8988T (cell line): ENCODE measurements at places on chromosomes 2 and 18.

DNA sequence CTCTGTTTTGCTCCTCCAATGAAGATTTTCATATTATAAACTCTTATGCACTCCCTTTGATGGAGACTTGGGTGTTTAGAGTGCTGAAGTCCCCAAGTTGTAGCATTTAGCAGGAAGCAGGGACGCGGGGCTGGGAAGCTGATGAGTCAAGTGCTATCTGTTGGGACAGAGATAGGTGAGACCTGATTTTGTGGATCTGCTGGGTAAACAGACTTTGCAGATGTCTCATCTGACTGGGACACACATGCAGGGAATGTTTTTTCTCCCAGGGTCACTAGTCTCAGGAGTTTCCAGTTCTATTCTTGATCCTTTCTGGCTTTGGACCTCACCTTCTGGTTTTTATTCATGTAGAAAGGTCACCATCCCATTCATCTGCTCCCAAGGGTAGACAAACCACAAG, 79.7 kb upstream of the ACAA2 start:
- no peak for DNase-seq

- no peak for DNase-seq
Measured at GRCh38 chr2:217687771-217688170, 315.0 kb downstream of the TNS1 start.

GRCh38 chr2:158255257-158255656, 153.6 kb downstream of the UPP2 start:
- no peak for DNase-seq

GRCh38 chr2:85329181-85329651, 1.4 kb upstream of the TGOLN2 start:
- no peak for DNase-seq

DNA sequence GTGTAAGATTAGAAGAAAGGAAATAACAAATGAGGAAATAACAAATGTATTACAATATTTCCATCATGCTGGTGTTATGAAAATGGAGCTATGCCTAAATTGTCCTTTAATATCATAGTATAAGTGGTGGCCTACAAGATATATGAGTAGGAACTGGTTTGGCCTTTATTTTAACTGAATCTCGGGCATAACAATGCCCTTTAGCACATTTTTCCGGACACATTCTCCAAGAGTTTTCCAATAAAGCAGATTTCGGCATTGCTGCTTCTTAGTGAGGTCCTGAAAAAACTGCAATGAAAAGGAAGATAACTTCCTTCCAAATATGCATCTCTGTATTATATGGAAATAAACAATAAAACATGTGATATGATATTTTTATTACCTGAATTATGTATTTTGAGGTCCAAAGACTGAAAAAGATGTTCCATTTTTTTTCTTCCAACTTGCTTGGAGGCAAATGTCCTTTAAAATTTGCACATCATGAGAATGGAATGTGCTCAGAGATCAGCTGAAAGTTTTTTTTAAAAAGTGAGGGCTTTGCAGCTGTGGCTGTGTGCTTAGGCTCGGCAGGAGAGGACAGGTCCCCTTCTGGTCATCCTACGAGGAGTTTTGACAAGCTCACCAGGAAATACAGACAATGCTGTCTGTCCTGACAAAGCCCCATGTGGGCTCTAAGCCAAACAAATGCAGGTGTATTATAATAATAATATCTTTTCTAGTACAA, 132.3 kb upstream of the RND3 start:
- no peak for DNase-seq

GRCh38 chr2:69518841-69519240, 81.6 kb upstream of the NFU1 start:
- DNase-seq = no peak

DNA sequence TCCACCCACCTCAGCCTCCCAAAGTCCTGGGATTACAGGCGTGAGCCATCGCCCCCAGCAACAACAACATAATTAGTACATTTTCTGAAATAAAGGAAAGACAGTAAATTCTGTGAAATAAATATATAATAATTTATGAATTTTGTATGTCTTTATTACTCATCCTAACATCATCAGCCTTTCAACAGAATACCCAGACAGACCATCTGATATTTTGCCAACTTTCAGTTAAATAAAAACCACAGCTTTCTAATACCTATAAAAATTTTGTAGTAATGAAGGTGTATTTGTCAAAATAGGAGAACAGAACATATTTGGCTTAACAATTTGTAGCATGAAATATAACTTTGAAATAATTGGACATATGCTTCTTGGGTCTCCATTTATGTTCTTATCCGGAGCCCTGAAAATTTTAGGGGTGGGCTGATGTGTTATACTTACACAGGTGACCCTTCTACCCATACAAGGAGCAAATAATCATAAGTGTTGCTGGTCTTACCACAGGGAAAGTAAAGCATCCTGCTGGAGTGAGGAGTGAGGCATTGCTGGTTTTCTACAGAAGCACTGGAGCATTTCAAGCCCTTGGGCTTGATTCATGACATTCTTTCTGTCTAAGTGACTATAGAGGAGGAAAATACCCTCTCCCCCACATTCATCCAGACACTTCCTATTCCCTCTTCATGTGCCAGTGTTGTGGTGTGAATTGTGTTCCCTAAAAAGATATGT, 99.3 kb downstream of the SPOPL start:
- no peak for DNase-seq

DNA sequence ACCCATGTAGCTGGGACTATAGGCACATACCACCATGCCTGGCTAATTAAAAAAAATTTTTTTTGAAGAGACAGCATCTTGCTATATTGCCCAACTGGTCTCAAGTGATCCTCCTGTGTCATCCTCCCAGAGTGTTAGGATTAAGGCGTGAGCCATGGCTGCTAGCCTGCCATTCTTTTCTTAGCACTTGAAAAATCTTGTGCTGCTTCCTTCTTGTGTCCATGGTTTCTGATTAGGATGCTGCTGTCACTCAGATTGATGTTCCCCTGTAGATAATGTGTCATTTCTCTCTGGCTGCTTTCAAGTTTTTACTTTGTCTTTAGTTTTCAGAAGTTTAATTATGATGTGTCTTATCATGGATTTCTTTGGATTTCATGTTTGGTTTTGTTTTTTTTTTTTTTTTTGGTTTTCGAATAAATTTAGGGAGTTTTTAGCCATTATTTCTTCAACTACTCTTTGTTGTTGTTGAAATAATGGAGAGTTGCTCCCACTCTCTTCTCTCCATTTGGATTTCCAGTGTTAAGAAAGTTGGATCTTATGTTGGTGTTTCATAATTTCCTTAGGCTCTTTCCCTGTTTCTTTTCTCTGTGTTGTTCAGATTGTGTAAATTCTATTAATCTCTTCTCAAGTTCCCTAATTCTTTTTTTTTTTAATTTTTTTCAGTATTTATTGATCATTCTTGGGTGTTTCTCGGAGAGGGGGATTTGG, 2.5 kb downstream of the ATP9B start:
- no peak for DNase-seq

DNA sequence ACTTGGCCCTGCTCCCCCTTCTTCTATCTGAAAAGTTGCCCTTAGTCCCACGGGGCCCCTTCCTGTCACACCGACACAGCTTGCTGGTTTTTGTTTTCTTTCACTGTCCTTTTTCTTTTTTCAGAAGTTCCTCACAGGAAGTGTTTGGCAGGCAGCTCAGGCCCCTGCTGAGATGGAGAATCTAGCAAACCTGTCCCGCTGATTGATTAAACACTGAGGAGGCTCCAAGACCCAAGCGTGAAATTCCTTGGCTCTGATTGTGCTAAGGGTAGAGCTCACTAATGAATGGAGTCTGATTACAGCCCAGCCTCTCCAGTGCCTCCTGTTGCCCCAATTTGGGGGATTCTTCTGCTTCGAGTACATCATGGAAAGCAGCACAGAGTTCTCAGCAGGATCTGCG, 365.9 kb upstream of the MEX3C start:
- no peak for DNase-seq

DNA sequence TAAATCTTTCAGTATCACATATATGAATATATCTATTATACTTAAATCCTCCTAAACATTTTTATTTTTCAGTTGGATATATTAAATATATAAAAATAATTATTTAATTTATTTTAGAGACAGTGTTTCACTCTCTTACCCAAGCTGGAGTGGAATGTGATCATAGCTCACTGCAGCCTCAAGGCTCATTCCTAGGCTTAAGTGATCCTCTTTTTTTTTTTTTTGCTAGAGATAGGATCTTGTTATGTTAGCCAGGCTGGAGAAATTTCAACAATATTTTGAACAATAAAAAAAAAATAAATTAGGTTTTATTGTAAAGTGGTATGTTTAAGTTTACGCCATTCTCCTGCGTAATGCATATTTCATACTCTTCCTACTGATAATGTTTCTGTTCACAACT, 4.2 kb downstream of the SPAST start:
- no peak for DNase-seq

DNA sequence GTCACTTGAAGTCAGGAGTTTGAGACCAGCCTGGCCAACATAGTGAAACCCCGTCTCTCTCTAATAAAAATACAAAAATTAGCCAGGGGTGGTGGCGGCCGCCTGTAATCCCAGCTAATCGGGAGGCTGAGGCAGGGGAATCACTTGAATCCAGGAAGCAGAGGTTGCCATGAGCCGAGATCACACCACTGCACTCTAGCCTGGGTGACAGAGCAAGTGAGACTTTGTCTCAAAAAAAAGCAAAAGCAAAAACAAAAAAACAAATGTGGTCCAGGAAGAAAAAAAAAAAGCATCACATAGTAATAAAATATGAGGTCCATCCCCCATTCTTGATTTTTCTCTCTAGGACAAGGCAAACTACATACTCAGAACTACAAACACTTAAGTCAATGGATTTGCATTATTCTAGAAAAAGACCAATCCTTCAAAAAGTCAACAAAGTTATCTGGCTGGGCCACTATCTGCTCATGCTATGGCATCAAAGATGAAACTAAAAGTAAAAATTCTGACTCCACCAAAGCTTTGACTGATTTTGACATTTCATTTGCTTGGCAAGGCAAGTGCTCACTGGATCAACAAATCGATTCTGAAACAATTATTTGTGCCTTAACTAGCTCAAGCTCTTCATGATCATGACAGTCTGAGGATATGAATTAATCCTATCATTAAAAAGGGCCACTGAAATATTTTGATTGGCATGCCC, 28.4 kb downstream of the MEX3C start:
- DNase-seq = no peak

- no peak for DNase-seq
Measured at GRCh38 chr2:8137801-8138200, 544.1 kb upstream of the ID2 start.

DNA sequence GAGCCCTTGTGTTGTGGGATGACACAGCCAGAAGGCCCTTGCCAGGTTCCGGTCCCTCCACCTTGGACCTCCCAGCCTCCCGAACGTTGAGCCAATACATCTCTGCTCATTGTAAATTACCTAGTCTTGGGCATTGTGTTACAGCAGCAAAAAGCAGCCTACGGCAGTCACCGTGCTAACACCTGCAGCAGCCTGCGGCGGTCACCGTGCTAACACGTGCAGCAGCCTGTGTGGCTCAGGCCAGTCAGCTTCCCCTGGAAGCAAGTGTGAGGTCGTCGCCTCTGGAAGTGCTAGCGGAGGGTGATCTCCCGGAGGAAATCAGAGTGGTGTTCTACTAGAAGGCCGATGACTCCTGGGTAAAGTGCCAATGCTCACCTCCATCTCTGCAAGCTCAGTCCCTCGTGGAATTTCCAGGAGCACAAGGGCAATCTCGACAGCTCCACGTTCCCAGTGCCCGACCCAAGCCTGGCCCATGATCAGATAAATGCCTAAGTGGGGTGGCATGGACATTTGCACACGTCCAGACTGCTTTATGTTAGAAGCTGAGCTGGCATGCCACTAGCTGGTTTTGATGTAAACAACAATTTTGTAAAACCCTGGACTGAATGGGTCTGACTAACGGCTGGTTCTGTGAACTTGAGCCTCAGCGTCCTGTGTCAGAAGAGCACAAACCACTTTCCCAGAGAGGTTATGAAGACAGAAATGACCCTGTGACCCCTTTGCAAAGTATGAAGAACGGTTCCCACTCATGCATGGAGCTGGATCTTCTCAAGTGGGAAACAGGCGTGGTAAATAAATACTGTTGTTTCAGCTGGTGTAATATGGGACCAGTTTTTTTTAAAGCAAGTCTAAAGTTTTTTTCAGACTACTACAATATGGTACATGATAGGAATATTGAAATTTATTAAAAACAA, 11.4 kb upstream of the CNDP1 start:
- no peak for DNase-seq

DNA sequence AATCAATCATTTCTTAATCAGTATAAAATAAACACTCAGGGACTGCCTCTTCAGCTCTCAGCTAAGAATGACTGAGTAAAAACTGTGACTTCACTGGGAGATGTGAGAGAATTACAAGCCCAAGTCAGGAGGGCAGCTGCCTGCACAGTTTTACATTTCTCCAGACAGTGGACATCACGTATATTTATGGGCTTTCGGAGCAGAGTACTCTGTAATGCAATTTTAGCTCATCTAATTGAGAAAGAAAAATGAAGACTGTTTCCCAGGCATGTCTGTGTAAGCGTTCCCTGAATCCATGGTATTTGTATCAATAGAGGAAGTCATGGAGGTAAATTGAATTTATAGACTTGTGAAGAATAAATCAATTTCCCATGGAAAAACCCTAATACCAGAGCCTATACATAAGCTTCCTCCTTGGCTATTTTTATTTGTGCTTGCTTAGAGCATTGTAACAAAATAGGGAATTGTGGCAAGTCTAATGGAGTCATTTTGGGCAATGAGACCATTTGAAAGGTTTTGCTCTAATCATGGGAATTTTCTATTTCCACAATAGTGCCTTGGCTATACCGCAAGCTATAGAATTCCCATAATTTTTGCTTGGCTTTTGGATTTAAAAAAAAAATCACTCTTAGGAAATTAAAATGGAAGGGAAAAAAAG, 87.2 kb downstream of the SLC5A7 start:
- DNase-seq = no peak

DNA sequence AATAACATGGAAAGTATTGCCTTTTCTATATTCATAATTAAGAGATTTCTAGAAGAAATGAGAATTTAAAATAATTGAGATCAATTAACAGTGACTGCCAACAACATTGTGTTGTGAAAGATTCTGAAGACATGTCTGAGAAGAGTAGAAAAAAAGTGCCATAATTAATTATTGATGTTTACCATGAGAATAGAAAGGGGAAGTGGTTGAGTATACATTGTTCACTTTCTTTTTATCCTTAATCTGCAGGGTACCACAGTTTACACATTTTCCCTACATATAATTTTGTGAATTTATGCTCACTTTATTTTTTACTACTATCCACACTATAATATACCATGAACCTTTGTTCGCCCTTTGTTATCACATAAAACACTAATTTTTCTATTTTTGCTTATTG, 47.1 kb upstream of the UBE2E3 start:
- no peak for DNase-seq

DNA sequence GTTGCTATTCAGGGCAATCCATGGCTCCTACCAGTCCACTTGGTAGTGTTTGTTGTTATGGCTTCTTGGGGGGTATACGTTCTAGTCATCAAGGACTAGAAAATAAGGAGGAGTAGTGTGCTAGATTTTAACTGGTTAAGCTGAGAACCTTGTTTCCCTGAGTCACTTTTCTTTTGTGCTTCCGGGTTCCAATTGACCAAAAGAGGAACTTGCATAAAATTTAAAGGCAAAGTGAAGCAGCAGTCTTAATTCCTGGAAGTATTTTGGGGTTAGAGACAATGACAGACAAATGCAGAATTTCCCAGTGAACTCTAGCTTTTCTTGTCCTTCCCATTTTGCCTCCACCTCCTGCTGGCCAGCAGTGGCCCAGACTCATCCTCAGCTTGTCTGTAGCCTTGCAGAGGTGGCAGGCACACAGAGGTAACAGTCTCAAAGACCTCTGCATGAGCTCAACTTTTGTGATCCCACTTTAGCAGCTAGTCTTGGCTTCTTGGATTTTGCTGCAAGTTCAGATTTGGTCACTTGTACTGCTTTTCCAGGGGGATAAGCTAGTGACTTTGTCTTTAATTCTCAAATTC, 1105.8 kb upstream of the NXPH2 start:
- no peak for DNase-seq

GRCh38 chr2:195575879-195576401, 81.1 kb upstream of the SLC39A10 start:
- DNase-seq = no peak
